Left lung (tissue), 14 donors: ENCODE measurements at places on chromosomes 12 and 14.

- DNase-seq: no peak
Observed at GRCh38 chr12:108117163-108117849, 11.8 kb upstream of the WSCD2 start.

- DNase-seq: peak; percentile 61
Observed at GRCh38 chr14:89491711-89492381, 74.8 kb upstream of the FOXN3 start.

- DNase-seq: no peak
Observed at GRCh38 chr12:62158013-62158412, 102.2 kb upstream of the USP15 start.

DNA sequence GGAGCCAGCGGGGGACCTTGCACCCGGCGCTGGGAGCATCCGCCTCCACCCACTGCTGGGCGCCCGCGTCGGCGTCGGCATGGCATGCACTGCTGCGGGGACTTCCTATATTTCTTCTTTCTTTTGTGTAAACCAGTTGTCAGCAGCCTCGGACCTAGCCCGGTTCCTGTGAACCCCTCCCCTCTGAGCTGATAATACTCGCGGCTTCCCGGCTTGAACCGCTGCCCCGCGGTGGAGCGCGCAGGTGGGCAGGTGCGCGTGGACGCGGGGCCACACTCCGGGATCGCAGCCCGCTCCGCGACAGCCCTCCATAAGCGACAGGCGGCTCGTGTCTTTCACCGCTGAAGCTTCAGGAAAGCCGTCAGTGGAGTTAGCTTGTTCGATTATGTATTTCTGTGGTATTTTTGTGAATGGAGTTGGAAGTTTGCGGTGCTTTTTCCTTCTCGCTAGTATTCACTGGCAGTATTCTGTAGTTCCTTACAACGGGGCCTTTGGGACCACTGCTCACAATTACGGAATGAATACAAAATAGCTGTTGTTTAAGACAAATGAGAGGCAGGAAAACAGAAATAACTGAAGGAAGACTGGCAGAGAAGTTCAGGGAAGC, 870 bp downstream of the BMAL2 start:
- DNase-seq: peak; percentile 93

GRCh38 chr14:35234012-35234805, 58.0 kb upstream of the PSMA6 start:
- no peak for DNase-seq

DNA sequence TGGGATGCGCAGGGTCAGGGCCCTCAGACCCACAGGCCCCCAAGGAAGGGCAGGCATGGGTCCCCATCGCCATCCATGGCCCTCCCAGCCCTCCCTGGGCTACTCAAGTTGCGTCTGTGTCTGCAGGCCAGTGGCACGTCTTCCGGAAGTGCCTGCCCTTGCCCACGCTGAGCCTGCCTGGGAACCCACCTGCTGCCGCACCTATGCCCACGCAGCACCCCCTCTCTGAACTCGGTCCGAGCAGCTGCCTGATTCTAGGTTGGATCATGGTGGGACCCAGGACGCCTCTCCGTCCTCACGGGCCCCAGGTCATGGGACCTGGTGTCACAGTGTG, 182.8 kb downstream of the ADGRD1 start:
- no peak for DNase-seq

- no peak for DNase-seq
Observed at GRCh38 chr14:92633724-92634123, 114.7 kb downstream of the LGMN start.

- no peak for DNase-seq
Observed at GRCh38 chr14:78840898-78841297, 670.7 kb downstream of the NRXN3 start.

DNA sequence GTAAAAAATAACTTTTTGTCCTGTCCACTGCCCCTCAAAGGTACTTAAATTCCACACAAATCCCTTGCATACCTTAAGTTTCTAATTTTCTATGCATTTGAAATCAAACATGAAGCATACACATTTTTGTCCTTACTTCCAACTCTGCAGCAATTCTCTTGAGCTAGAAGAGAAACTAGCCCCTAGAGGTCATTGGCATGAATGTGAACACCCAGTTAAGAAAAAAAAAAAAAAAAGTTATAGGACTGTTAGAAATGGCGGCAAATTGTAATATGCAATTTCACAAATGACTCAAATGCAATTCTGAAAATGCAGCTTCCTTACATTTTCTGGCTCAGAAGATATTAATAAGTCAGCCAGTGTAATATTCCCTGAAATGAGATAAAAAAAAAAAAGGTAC, 4.6 kb upstream of the ESR2 start:
- no peak for DNase-seq

DNA sequence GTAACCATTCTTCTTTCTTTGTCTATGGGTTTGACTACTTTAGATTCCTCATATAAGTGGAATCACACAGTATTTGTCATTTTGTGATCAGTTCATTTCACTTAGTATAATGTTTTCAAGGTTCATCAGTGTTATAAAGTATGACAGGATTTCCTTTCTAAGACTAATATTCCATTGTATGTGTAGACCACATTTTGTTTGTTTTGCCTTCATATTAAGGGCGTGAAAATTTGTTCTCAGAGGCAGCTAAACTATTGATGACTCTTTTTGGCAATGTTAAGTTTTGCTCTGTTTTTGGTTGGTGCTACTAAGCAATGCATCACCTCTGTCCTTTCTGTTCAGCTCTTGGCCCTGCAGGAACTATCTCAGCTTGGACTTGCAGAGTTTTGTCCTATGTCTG, 1.7 kb upstream of the KLRG1 start:
- DNase-seq: no peak

DNA sequence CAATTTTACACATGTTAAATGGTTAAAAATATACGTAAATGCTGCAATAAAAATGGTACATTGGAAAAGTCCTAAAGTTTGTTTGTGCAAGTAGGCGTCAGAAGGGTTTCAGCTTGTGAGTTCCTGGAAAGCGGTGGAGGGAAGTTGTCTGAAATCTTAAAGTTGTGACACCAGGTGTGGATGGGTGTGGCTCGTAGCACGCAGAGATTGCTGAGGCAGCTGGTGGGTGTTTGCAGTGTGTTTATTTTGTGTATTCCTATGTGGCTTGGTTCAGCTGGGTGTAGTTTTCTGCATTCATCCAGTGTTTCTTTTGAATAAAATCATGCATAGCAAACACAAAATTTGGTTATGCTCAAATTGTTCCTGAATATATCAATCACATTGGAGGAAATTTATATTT, 136.8 kb upstream of the TBX3 start:
- no peak for DNase-seq

GRCh38 chr14:100022772-100023451, 42.3 kb upstream of the EVL start:
- DNase-seq: no peak

DNA sequence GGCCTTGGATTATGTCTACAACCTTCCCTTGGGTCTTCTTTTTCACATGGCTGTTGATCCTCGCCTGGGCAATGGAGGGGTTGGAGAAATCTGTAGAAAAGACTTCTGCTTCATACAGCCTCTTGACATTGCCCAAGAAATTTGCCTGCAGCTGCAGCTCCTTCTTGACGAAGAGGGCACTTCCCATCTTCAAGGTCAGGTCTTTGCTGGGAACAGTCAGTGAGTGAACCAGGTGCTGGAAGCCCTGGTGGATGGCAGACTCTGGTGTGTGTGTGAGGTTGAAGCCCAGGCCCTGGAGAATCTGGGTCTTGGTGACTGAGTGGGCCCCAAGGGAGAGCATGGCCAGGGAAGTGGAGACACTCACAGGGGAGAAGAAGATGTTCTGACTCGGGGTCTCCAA, 6.7 kb downstream of the SERPINA9 start:
- no peak for DNase-seq

DNA sequence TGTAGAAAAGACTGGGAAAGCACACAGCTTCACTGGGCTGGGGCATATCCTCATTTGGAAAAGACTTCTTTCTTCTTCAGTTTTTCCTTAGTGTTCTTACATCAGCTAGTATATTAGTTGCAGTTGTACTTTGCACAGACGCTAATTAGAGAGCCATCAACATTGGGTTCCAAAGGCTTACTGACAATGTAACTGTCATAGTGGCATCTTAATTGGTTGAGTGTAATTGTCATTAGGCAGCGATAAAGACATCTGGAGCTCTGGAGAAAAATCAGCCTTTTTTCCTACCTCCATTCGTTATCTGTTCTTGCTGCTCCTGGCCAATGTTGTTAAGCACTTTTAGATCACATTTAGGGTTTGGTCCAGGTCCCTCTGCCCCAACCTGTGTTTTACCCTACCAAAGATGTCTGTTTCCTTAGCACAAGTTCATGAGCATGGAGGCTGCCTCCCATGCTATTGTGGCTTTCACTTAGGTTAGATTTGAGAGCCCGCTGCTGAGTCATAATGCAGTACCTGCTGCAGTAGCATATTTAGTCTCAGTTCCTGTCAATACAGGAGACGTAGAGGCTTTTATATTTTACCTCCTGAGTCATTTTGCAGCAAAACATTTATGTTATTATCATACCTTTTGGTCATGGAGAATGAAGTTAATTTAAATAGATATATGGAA, 49.2 kb downstream of the FBXW8 start:
- no peak for DNase-seq

DNA sequence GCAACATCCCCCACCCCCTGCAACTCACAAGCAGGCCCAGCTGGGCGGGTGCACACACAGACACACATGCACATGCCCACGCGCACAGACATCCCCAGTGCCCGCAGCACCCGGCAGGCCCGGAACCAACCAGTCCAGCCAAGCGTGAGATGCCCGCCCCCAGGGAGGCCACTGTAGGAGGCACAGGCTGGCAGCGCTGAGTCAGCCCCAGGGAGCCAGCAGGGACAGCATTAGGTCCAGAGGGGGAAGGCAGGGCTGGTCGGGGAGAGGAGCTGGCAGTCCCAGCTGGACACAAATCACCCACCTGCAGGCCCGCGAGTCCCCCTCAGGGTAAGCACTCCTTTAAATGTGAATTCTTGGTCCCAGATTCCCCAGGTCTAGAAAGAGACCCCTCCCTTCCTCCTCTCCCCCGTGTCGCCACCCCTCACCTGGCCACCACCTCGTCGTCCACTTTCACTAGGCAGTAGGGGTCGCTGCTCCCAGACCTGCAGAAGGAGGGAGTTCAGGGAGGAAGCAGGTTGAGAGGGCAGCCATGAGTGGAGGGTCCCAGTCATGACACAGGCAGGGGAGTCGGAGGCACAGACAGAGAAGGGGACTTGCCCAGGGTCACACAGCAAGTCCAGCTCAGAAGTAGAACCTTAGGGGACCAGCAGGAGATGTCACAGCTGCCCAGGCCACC, 5.0 kb downstream of the RASAL1 start:
- DNase-seq: no peak

DNA sequence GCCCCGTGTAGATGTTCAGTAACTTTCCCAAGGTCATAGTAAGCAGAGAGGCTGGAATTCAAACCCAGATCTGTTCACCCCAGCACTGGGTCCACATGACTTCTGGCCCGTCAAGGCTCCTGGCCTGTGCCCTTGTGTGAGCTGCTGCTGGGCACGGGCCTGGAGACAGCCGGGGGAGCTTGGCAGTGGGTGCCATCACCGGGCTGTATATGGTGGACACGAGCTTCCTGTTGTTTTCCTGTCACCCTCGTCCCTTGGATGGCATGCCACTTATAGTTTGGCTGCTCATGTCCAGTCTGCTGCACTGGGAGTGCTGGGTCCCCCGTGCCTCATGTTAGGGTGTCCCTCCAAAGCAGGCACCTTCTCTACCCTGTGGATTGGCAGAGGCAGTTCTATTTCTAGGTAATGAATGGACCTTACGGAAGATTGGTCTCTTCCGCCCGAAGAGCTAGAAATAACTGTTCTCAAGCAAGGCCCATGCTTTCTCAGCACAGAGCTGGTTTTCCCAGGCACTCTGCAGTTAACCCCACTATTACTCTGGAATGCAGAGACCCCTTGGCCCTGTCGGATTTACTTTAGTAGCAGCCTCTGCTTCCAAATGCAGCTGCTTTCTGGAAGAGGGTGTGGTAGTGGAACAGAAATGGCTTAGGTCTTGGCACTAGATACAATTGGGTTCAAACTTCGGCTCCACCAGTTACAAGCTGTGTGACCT, 44.3 kb downstream of the ELK3 start:
- no peak for DNase-seq

GRCh38 chr12:80188576-80188975, 89.2 kb downstream of the OTOGL start:
- no peak for DNase-seq

GRCh38 chr12:121138284-121138683, 5.6 kb downstream of the P2RX7 start:
- no peak for DNase-seq

- no peak for DNase-seq
Observed at GRCh38 chr12:47943623-47944340, 19.6 kb upstream of the TMEM106C start.

GRCh38 chr12:111192647-111193046, 176.2 kb downstream of the PHETA1 start:
- DNase-seq: no peak

- DNase-seq: no peak
Observed at GRCh38 chr14:39293629-39294028, 59.9 kb downstream of the MIA2 start.

- peak; percentile 19 for DNase-seq
Observed at GRCh38 chr14:26216786-26217185, 381.0 kb downstream of the NOVA1 start.

DNA sequence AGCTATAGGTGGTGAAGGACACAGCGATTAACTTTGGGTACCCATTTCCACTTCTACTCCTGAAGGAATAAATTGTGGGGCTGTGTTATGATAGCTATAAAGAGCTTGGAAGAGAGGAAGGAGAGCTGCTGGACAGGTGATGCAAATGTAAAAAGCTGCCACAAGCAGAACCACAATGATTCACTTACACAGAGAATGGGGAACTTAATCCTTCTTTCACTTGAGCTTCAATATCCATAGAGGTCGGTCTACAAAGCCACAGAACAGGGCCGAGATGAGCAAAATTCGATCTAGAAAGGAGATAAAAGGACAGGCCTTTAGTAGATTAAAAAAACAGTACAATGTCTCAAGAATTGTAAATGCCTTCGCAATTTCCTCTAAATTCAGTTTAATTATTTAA, 831.1 kb downstream of the LRFN5 start:
- no peak for DNase-seq

DNA sequence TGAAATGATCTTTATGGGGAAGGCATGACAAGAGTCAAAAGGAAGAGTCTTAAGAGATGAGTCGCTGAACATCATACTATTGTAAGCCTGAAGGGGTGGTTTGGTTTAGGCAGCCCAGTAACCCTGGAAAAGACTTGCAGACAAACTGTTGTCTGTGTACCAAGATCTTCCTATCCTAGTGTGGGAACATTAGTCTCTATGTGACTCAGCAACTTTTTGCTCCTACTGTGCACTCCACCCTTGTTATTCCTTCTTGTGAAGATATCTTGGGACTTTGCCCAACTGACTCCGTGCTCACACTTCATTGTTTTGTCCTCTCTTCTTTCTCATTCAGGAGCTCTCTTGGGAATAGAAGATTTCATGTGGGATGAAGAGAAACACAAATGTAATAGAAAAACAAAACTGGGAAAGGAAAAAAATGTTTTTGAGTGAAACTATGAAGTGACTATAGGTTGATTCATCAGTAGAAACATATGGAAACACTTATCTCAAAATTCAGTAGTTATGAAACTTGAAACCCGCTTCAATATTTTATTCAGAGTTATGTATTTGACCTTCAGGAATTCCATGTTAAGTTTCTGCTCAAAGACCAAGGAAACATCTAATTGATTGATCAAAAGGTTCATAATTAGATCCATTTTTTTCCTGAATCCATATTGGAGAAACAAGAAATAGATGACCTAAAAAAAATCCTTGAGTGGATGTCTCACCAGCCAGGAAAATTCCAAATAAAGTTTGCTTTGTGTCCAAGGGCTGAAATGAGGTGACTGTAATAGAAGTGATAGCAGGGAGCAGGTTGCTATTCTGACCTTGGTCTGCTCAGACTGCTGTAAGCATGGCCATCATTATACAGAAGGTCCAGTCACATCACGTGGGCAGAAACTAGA, 67.2 kb downstream of the BTG1 start:
- DNase-seq: no peak

GRCh38 chr12:46915082-46915481, 89.3 kb upstream of the SLC38A4 start:
- peak; percentile 40 for DNase-seq
